Activated CD4-positive, alpha-beta T cell treated with anti-CD3 and anti-CD28 coated beads, Interleukin-2, amount 50 U/mL, for 4 hours (primary cell): ENCODE measurements at places on chromosomes 5 and 9.

GRCh38 chr5:84260140-84260539 is 124.5 kb downstream of the EDIL3 start:
- no peak for DNase-seq

- DNase-seq, result no peak
These were observed 134.9 kb upstream of the LPCAT1 start for GRCh38 chr5:1658665-1659064.

GRCh38 chr9:1707291-1707690 is 307.9 kb upstream of the SMARCA2 start:
- no peak for DNase-seq

DNA sequence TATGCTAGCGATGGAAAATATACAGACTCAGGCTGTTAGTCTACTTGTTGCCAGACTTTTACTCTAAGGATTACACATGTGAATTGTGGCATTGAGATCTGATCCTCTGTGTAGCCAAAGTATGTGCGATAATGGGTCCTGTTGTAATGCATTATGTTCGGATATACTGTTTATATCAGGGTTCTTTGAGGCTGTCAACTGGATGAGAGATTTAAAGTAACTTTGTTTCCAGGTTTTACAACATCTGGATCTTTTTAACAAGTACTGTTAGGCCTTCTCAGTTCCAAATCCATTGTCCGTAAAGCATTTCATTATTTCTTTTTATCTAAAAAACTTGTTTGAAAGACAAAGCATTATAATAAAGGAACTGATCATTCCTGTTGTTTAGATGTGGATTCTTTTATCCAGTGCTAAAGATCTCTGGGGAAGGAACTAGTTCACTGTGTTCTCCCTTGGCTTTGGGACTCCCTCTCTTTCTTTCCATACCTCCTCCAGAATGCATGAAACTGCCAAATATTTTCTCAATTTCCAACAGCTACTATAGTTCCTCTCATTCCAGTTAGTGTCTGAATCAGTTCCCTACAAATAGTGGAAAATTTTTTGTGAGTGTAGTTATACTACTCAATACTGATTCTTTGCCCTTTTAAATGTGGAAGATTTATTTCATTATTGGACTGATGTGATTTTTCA is 68.8 kb downstream of the HACD4 start:
- DNase-seq, result no peak

- no peak for DNase-seq
These were observed 69.8 kb downstream of the MRPL36 start for GRCh38 chr5:1729641-1730486.

DNA sequence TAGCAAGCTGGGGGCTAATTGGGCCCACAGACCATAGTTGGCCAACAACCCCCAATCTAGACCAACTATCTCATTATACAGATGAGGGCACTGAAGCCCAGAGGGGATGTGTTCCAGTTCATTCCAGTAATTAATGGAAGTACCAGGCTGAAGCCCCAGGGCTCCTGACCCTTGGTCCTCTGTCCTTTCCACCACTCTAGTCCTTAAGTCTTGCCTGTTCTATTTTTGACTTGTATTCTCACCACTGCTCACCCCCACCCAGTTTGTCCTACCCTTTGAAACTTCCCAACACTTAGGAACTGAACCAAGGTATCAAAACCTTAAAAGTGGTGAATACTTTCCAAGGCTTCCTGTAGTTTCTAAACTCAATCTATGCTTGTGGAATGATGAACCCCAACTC is 407.4 kb downstream of the ENC1 start:
- no peak for DNase-seq
